ENCODE measurements at places on chromosomes 12 and 14.
A peak's percentile ranks its signal among the peaks of the same experiment; 100 is the strongest.

GRCh38 chr14:24911324-24912109 is 138.4 kb downstream of the STXBP6 start:
- DNase-seq: no peak

GRCh38 chr14:99266181-99267178 is 5.5 kb downstream of the BCL11B start:
- DNase-seq: no peak

DNA sequence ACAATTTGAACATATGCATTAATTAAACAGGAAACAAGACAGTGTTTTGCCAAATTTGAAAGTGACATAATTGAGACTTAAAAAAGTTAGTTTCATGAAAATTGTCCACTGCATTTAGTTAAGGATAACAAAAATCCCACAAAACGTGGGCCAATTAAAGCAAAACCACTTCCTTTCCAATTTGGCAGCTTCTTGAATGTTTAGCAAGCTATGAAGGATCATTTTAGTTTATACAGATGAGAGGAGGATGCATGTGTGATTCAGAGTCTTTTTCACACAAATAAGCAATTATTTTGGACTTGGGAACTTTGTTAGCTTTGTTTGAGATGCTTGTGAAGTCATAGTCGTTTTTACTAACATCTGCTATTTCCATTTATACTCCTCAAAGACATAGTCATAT is 109.6 kb downstream of the ATXN7L3B start:
- DNase-seq: no peak

DNA sequence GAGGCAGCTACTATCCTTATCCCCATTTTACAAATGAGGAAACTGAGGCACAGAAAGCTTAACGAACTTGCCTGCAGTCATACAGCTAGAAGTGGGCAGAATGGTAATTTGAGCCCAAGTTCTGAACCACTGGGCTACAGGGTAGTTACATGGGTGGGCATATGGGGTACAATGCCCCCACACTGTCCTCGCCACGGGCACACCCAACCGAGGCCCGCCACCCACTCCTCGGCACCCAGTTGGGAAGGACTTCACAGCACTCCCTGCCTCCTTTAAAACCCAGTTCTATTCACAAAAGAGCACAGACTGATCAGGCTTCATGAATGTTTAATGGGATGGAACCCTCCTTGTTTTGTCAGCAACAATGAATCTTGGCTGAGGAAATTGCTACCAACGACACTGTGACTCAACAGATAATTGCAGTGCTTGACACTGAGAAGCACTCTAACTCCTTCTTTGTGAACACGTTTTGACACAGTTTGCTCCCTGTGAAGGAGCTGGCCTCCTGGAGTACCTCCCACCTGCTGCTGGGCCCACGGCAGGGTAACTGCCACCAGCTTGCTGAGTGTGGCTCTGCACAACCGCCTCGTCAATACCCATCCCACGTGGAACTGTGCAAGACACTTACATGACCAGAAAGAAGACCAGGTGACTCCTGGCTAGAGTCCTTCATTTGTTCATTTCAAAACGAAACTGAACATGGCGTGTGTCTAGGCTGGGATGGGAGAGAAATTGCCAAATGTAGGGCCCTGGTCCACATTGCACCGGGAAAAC is 63.5 kb downstream of the CLMN start:
- no peak for DNase-seq

- no peak for DNase-seq
These were observed 200.6 kb upstream of the CNOT2 start for GRCh38 chr12:70042675-70043074.

DNA sequence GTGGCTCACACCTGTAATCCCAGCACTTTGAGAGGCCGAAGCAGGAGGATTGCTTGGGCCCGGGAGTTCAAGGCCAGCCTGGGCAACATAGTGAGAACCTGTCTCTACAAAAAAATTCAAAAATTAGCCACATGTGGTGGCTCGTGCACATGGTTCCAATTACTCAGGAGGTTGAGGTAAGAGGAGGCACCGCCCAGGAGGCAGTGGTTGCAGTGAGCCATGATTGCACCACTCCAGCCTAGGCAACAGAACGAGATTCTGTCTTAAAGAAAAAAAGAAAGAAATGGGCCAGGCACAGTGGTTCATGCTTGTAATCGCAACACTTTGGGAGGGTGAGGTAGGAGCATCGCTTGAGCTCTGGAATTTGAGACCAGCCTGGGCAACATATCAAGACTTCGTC is 33.5 kb downstream of the MAP1LC3B2 start:
- no peak for DNase-seq

DNA sequence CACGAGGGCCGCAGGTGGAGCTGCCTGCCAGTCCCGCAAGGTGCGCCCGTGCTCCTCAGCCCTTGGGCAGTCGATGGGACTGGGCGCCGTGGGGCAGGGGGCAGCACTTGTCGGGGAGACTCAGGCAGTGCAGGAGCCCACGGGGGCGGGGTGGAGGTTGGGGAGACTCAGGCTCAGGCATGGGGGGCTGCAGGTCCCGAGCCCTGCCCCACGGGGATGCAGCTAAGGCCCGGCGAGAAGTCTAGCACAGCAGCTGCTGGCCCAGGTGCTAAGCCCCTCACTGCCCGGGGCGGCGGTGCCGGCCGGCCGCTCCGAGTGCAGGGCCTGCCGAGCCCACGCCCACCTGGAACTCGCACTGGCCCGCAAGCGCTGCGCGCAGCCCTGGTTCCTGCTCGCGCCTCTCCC is 39.2 kb upstream of the P2RX7 start:
- DNase-seq: no peak

DNA sequence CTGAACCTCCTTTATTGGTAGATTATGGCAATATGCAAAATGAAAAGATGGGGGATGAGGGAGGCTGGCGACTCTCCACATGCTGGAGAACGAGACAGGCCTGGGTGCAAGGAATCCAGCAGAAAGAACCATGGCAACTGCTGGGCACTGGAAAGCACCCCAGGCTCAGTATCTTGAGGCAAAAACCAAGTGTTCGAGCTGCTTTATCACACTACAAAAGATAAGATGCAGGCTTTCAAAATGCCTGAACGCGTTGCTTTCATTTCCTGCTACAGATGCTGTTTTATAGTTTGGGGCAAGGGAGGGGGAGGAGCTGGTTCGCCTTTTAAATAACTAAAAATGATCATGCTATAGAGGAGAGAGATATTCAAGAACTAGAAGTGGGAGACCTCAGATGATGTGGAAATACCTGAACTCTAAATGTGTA is 38.9 kb downstream of the NIN start:
- no peak for DNase-seq

DNA sequence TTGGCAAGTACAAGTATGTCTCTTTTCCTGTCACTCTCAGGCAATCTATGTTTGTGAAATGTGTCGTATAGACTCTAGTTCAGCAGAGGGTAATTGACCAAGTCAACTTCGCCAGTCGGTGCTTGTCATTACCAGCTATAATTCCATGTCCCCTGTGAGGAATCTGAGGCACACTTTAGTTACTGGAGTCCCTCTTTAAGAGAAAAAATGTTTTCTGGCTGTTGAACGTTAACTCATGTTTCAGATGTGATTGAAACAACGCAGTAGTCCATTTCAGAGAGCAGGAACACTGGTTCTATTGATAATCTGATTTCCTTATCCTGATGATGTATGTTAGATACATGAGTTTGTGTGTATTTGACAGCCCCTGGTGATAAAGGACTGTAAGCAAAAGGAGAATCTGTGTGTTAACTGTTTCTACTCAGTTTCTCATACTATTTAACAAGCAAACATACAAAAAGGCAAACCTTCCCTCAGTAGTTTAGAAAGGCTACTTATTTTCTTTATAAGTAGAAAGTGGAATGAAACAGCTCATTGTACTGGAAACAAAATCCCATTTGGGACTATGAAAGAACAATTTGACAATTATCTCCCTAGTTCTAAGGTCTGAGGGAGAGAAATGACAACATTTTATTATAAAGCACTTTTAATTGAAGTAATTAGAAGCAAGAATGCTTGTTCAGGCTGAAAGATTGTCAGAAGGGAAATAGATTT is 161.1 kb upstream of the TRHDE start:
- no peak for DNase-seq

DNA sequence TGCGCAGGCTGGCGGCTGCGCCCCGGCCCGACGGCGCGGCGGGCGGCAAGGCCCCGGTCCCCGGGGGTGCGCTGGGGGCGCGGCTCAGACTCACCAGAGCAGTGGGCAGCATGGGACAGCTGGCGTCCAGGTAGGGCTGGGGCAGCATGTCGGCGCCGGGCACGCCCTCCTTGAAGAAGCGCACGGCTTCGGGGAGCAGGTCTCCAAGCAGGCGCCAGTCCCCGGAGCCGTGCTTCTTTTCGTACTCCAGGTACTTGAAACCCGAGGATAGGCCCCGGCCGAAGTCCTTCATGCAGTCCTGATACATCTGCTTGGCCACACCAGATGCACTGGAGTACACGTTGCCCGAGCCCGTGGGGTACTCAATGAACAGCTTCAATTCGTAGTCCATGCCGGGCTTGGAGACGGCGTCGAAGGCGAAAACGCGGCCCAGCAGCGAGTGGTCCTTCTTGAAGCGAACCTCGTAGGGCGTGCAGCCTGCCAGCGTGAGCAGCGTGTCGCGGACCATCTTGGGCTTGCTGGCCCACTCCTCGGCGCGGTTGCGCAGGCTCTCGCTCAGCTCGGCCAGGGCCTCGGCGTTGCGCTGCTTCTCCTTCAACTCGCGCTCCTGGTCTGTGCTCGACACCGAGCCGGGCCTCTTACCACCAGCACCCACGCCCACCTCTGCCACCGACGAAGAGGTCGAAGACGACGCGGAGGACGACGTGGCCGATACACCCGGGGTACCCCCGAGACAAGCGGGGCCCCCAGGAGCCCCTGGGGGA is 2.2 kb downstream of the IRF2BPL start:
- DNase-seq: no peak

- DNase-seq: peak; percentile 57
These were observed at the start of gene ADCK1 for GRCh38 chr14:77799863-77800730. TSS of gene ADCK1 (plus strand) at chr14:77800109. CDS start at chr14:77818979, 18,870 bp downstream.

DNA sequence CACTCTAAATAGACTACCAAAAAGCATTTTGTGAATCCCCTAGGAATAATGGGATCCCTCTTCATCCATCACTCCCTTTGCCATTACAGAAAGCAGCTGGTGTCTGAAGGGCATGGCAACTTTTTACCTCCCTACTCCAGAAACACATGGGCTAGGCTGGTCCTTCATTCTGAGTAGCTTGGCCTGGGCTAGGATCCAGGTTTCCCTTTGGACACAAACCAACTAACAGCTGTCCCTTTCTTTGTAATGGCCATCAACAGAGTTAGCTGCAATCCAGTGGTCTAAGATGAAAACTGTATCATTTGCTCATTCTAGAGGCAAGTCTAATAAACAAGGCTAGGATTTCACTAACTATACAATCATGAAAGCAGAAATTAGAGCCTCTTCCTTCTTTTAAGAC is 7.4 kb downstream of the GRIN2B start:
- no peak for DNase-seq

GRCh38 chr12:112979041-112979680 is 842 bp downstream of the OAS2 start:
- DNase-seq: no peak

- DNase-seq: no peak
These were observed 6.6 kb downstream of the FERMT2 start for GRCh38 chr14:52944254-52944653.

All from right renal cortex interstitium (tissue), 3 donors.